Activated CD8-positive, alpha-beta memory T cell treated with anti-CD3 and anti-CD28 coated beads, Interleukin-2, amount 10 ng/mL, durations not matched to agents 7 days and 5 days (primary cell): ENCODE measurements at places on chromosomes 1 and 21. TPM values are rescaled to one million over a fixed set of nuclear protein-coding genes. Genes with fewer than 3 reads are reported as not detected.

Gene CD244
- 34.5 TPM for total RNA-seq

Gene NEXN
- 1.4 TPM for total RNA-seq

Gene EXOSC10
- 104 TPM for total RNA-seq

- H3K36me3 ChIP-seq, result peaks cover 62% of the 10 kb centered on the region
- no peak overlapping the region for H3K27ac ChIP-seq
- no peaks in the 10 kb centered on the region for H3K27me3 ChIP-seq
- no peak for DNase-seq
Measured at GRCh38 chr21:46237474-46237873, 8.9 kb upstream of the LSS start.

- no peak for DNase-seq
- no peak overlapping the region for H3K27ac ChIP-seq
- no peaks in the 10 kb centered on the region for H3K4me1 ChIP-seq
- H3K36me3 ChIP-seq, result no peaks in the 10 kb centered on the region
Measured at GRCh38 chr1:190667914-190668313, 190.2 kb upstream of the BRINP3 start.

Gene EXTL1
- not detected for total RNA-seq

DNA sequence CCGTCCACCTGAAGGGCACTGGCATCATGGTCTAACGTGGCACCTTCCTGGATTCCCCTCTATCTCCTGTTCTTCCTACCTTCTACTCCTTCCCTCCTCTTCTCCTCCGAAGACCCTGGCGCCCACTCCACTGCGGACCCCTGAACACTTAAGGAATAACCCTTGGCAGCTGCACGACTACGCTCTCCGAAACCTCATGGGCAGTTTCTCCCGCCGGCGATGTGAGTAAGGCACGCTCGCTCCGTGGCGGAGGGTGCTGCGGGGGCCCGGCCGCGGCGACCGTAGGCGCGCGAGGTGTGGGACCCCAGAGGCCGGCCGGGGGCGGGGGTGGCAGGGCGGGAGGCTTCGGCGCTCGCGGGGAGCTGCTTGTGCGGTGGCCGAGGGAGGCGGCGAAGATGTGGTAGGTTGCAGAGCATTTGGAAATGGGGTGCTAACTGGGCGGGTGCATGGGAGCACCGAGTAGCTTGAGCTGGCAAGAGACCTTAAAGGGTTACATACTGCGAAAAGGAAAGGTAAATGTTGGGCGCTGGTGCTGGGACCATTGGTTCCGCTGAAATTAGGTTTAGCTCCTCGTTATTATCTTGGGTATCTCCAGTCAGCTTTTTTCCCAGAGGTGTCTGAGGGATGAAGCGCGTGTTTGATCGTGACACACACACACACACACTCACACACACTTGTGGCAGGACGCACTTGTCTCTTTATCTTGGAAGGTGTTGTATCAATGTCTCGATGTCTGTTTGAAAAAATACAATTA lies 876 bp downstream of the LRRC7 start:
- H3K4me3 ChIP-seq, result no peak overlapping the region
- H3K27ac ChIP-seq, result no peak overlapping the region
- no peak for DNase-seq
- H3K27me3 ChIP-seq, result peaks cover 43% of the 10 kb centered on the region

DNA sequence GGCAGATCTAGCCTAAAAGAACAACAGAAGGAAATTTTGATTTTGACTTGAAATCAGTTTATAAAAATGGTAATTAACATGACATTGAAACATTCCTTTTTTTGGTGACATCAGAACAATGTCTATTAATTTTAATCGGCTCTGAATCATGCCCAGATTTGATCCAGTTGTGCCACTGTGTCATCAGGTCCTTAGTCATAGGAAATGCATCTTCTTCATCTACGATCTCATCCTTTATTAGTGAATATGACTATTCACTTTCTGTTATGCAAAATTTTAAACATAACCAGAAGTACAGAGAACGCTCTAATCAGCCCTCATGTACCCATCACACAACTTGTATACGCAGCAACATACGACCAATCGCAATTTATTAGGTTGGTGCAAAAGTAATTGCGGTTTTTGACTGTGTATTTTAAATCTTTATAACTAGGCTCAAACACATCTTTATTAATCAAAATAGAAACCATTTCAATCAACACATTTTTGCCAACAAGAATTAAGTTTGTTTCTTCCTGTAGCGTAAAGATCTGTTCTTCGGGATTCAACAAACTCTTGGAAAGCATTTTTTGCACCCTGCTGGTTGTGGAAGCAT lies 40.3 kb upstream of the TLR5 start:
- H3K36me3 ChIP-seq, result no peaks in the 10 kb centered on the region
- peaks cover 49% of the 10 kb centered on the region for H3K27me3 ChIP-seq
- no peak overlapping the region for H3K4me3 ChIP-seq
- H3K27ac ChIP-seq, result no peak overlapping the region
- DNase-seq, result no peak

- peaks cover 9% of the 10 kb centered on the region for H3K36me3 ChIP-seq
- peak; percentile 88 for DNase-seq
- H3K4me3 ChIP-seq, result peak overlapping the region; percentile 60
- no peaks in the 10 kb centered on the region for H3K27me3 ChIP-seq
- H3K27ac ChIP-seq, result peak overlapping the region; percentile 91
Measured at GRCh38 chr1:226653311-226653921, 85.7 kb downstream of the ITPKB start.

GRCh38 chr1:29488086-29488793 lies 251.9 kb downstream of the PTPRU start:
- no peaks in the 10 kb centered on the region for H3K4me1 ChIP-seq
- H3K27me3 ChIP-seq, result no peaks in the 10 kb centered on the region
- no peaks in the 10 kb centered on the region for H3K36me3 ChIP-seq
- peak; percentile 36 for DNase-seq

GRCh38 chr1:10578070-10578469 lies 103.3 kb downstream of the PEX14 start:
- H3K36me3 ChIP-seq, result no peaks in the 10 kb centered on the region
- H3K4me3 ChIP-seq, result no peak overlapping the region
- H3K27me3 ChIP-seq, result no peaks in the 10 kb centered on the region
- no peak overlapping the region for H3K27ac ChIP-seq
- no peaks in the 10 kb centered on the region for H3K4me1 ChIP-seq
- no peak for DNase-seq

DNA sequence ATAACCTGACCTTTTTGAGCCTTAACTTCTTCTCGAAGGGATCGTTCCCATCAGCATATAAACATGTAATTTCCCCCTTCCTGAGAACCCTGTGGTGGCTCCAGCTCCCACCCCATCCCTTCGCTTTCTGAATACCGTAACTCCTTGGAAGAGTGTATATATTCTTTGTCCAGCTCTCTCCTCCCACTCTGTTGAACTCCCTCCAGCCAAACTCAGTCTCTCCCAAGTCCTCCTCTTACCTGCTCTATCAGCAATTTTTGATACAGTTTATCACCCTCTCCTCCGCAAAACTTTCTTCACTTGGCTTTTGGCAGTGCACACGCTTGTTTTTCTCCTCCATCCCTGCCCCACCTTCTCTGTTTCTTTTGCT lies 109.9 kb upstream of the SLC25A33 start:
- peak overlapping the region; percentile 94 for H3K27ac ChIP-seq
- DNase-seq, result no peak
- peaks cover 29% of the 10 kb centered on the region for H3K27me3 ChIP-seq
- H3K4me1 ChIP-seq, result peaks cover 45% of the 10 kb centered on the region
- no peaks in the 10 kb centered on the region for H3K36me3 ChIP-seq

DNA sequence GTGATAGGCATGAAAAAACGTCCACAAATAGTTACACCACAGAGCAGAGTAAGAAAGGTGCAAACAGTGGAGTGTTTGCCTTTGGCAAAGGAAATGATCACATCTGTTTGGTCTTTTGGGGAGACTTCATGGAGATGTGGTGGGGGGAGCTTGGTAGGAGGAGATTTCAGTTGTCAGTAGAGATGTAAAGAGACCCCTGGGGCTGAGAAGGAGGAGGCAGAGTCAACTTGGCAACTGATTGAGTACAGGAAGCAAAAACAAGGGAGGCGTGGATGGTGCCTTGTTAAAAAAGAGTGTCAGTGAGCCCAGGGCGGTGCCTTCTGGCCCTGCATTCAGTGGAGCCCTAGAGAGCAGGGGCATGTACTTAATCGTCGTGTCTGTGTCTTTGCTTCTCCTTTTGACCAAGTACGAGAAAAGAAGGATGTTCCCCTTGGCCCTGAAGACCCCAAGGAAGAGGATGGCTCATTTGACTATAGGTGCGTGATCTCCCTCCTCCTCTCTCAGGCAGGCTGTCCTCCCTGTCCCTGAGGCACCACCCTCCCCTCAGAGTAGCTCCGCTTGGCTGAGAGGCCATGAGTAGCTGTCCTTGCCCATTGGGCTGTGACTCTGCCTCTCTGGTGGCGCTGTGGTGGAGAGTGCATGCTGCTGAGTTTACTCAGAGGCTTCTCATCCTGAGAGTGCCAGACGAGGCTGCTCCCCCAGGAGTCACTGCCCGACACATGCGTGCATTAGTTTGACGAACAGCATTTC lies 30.4 kb upstream of the CNTN2 start:
- no peaks in the 10 kb centered on the region for H3K36me3 ChIP-seq
- H3K4me3 ChIP-seq, result no peak overlapping the region
- H3K27me3 ChIP-seq, result no peaks in the 10 kb centered on the region
- H3K4me1 ChIP-seq, result no peaks in the 10 kb centered on the region

DNA sequence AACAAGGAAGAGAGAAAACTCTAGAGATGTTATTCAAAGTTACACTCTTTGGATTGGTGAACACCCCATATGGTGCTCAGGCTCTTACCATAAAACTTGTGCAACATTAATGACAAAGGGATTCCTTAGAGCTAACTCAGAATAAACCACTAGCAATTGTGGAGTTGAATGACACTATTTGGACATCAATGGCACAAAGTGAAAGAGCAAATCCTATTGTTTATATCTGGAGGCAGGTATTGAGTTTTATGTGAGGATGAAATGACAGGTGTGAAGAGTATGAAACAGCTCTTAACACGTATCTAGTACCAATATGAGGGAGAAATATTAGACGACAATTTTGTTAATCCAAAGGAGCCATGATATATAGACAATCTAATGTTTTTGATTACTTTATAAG lies 584.9 kb upstream of the PBX1 start:
- no peaks in the 10 kb centered on the region for H3K27me3 ChIP-seq
- no peak for DNase-seq
- no peaks in the 10 kb centered on the region for H3K4me1 ChIP-seq
- no peak overlapping the region for H3K27ac ChIP-seq
- H3K36me3 ChIP-seq, result no peaks in the 10 kb centered on the region
